ENCODE measurements at places on chromosomes 3 and 15.

GRCh38 chr3:39733804-39734203 lies 75.6 kb upstream of the MYRIP start:
- no peak for DNase-seq

DNA sequence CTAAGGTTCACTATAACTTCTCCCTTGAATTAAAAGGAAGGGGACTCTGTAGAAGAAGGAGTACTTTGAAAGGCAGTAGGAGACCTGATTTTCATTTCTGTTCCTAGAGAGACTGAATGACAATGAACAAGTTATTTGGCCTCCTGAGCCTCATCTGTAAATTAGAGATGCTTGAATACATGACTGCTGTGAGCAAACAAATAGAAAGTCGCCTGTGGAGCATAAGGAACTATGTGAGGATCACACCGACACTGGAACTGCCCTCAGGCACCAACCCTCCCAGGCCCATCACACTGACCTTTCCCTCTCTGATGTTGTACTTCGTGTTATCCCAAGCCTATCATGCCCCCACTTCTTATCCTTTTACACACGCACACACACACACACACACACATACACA lies 48.6 kb downstream of the IMPG2 start:
- no peak for DNase-seq

DNA sequence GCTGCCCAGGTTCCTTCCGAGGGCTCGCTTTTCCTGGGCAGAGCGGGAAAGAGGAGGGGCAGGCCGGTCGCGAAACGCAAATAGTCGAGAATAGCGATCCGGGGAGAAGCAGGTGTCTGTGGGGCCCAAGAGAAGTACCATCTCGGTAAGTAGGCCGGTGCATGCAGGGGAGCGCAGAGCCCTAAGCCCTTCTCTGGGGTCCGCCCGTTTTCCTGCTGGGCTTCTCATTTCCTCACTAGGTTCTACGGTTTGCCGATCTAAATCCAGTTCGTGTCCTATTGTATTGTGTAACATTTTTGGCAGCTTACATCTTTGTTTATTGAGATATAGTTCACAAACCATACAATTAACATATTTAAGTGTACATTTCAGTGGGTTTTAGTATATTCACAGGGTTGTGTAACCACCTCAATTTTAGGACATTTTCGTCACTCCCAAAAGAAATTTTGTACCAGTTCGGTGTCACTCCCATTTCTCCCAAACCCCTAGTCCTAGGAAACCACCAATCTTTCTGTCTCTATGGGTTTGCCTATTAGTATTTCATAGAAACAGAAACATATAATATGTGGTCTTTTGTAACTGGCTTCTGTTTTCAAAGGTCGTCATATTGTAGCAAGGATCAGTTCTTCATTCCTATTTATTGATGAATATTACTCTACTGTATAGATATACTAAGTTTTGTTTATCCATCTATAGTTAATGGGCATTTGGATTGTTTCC lies 6.8 kb upstream of the TRIM69 start:
- no peak for DNase-seq

DNA sequence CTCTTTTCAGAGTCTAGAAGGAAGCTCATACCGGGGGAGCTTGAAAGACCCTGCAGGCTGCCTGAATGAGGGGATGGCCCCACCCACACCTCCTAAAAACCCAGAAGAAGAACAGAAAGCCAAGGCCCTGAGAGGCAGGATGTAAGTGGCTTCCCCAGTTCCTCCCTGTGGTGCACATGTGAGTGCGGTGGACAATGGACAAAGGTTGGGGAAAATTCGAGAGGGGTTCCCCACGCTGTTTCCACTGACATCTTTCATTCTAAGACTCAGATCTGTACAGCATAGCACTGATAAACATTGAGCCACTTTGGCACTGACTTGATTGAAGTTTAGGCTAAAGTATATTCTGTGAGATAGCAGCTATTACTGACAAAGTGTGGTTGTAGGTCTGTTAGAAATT lies 79.5 kb upstream of the UMPS start:
- no peak for DNase-seq

GRCh38 chr3:120693439-120694171 lies 11.6 kb upstream of the HGD start:
- no peak for DNase-seq

DNA sequence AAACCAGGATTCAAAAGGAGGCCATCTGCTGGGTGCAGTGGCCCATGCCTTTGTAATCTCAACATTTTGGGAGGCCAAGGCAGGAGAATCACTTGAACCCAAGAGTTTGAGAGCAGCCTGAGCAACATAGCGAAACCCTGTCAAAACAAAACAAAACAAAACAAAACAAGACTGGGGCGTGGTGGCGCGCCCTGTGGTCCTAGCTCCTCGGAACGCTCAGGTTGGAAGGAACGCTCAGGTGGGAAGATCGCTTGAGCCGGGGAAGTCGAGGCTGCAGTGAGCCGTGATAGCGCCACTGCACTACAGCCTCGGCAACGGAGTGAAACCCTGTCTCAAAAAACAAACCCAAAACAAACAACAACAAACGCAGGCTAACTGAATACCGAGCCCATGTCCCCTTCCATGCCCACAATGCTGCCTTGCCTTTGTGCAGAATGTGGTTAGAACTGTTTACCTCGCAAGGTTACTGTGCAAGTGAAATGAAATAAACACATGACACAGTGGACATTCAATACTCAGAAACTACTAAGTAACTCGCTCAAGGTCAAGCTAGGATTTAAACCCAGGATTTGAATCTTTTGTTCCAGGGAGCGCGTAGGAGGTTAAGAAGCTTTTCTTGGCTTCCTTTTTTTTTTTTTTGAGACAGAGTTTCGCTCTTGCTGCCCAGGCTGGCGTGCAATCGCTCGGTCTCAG lies 766 bp upstream of the EMC4 start:
- DNase-seq = no peak

GRCh38 chr3:46215810-46216414 lies 7.8 kb upstream of the CCR1 start:
- no peak for DNase-seq

- DNase-seq = no peak
These were observed 34.6 kb upstream of the DUSP7 start for GRCh38 chr3:52090933-52091468.

DNA sequence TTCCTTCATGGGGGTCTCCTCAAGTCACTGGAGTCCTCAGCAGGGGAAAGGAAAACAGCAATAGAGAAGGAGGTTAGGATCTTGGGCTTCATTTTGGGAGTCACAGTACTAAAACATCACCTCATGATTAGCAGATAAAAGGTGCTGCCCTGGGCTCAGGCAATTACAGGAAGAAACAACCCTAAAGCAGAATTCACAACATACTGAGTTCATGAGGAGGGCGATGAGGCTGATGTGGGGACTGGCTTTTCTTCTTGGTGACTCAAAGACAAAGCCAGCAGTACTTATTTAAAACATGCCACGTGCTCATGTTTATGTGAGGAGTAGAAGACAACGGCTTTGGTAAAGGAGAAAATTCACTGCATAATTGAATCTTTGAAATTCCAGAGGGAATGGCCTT lies 822.3 kb upstream of the CFAP20DC start:
- no peak for DNase-seq

DNA sequence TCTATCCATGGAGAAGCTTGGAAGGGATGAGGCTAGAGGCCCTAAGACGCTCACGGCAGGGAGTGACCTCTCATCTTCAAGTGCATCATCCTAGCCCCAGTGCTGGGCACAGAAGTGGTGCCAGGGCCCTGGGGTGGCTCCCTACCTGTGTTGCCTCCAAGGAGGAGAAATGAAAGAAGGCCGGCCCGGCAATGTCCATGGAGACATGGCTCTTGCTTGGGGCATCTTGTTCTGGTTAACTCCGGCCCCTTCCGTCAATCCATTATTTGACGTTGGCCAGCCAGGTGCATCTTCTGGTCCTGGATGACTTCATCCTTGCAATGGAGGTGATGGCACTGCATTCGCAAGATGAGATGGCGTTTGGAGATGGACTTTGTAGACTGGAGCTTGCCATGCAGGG lies 83.2 kb upstream of the ALDH1L1 start:
- DNase-seq = no peak

DNA sequence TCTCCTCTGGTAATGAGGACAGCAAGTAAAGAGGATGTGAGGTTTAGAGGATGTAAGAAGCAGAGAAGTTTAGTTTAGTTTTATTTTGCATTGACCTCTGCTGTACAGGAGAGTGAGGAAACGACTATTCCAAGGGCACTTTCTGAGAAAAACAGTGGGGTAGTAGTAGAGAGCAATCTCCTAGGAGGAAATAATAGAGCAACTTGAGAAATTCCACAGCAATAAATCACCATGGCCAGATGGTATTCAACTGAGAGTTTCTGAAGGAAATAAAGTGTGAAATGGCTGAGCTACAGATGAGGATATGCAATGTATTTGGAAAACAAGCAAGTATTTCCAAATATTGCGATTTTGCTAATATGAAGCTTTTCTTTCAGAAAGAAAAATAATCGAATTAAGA lies 118.9 kb downstream of the DPH6 start:
- no peak for DNase-seq

DNA sequence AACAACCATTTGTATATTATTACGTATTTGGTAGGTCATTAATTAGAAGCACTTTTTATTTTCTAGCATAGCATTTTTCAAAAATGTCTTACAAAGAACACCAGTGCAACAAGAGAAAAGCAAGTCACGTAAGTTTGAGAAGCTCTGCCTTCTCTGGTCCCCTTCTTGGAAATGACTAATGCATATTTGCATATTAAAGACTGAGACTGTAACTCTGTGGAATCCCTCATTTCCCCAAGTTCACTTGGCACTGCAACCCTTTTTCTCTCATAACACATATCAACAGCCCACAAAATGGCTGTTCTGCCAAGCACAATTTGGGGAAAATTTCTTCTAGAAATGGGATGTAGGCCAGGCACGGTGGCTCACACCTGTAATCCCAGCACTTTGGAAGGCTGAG lies 176.3 kb downstream of the ERC2 start:
- DNase-seq = no peak

Data from T-helper 9 cell (primary cell).